ENCODE measurements at places on chromosomes 16 and 17. TPM values are rescaled to one million over a fixed set of nuclear protein-coding genes. Genes with fewer than 3 reads are reported as not detected.

The WNK4 gene
- total RNA-seq = under 0.01 TPM

The HNF1B gene
- total RNA-seq = not detected

- no peak for DNase-seq
These were observed 46.4 kb downstream of the CNGB1 start for GRCh38 chr16:57924514-57924913.

DNA sequence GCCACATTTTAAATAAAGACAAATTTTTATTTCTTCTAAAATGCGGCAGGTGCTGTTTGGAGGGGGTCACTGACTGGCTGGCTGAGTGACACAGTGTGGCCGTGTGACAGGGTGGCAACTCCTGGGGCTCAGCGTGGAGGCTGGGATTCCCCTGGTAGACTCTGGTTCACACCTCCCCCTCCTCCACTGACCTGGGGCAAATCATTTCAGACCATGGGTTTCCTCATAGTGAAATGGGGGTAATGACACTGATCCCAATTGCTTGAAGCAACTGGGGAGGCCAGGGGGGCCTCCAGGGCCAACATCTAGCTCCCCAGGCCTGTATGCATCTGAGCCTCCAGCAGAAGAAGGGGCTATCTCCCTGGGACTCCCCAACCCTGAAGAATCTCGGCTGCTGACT lies 6.6 kb downstream of the HSD11B2 start:
- DNase-seq = no peak

DNA sequence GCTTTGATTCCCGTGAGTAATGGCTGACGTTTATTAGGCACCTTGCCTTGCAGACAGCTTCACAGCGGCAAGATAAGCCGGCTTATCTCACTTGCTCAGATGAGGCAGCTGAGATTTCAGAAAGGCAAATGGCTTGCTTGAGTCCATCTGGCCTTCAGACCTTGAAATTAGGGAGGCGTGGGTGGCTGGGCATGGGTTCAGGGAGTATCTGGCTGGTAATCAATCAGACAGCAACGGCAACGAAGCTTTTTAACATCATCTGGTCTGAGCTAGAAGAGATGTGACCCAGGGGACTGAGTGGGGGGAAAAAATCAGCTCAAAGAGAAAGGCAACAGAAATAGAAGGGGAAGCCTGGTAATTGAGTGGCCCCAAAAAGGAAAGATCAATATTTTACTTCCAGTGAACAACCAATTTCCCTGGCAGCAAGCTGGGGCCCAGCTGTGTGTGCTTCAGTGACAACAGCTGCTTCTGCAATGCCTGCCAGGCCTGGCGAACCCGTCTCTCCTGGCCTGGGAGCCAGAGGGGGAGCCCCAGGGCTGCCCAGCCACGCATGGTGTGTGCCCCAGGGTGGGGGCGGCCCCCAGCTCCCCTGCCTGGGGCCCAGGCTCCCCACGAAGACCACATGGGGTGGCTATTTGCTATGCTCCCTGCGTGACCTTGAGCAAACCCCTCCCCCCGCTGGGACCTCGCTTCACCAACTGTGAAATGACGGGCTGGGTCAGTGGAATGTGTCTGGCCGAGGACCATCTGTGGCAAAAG lies 34.0 kb downstream of the RAB11FIP4 start:
- no peak for DNase-seq

- no peak for DNase-seq
These were observed 197.6 kb downstream of the LAT start for GRCh38 chr16:29182501-29182900.

- DNase-seq = peak; percentile 24
These were observed 15.3 kb downstream of the RSL1D1 start for GRCh38 chr16:11835891-11836649.

DNA sequence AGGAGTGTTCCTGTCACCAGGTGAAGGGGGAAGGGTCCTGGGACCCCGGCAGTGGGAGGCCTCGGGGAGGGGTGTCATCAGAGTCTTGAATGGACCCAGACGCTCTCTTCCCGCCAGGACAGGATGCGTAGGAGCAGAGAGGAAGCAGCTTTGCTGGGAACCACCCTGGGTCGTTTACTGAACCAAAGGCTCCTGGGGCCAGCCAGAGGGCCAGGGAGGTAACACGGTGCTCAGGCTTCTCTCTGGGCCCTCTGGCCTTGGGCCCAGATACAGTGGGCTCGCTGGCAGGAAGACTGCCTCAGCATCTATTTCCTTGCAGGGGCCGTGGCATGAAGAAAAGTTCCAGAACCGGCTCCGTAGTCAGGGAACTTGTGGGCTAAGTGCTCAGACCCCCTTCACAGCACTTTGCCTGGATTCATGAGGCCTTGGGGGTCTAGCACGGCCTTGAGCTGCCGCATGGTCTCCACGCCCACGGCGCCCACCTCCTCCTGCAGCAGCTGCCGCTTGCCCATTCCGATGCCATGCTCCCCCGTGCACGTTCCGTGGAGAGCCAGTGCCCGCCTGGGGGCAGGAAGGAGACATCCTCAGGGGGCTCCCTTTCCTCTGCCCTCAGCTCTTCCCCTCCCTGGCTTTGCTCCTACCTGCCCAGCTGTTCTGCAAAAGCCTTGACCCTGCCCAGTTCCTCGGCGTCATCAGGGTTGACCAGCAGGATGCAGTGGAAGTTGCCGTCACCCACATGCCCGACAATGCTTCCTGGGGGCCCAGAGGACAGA lies 4.4 kb downstream of the LDHD start:
- no peak for DNase-seq

DNA sequence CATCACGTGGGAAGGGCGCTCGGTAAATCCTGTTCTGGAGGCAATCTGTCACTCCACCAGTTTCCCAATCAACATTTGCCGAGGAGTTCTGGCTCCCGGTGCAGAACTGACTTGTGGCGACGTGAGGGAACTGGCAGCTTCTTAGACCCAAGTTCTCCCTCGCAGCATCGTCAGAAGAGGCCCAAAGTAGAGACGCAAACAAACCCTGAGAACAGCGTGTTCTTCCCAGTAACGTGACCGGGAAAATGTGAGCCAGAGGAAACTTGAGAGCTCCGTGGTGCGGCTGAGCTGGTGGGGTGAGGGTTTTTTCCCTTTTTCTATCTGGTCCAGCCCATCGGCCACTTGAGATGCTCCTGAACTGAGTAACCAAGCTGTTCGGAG lies 158.9 kb upstream of the CACNG5 start:
- DNase-seq = no peak
